MCF 10A (cell line): ENCODE measurements at places on chromosomes 1 and 21.
A peak's percentile ranks its signal among the peaks of the same experiment; 100 is the strongest.

- no peak for DNase-seq
Observed at GRCh38 chr1:161070761-161071160, 1.1 kb upstream of the ARHGAP30 start.

DNA sequence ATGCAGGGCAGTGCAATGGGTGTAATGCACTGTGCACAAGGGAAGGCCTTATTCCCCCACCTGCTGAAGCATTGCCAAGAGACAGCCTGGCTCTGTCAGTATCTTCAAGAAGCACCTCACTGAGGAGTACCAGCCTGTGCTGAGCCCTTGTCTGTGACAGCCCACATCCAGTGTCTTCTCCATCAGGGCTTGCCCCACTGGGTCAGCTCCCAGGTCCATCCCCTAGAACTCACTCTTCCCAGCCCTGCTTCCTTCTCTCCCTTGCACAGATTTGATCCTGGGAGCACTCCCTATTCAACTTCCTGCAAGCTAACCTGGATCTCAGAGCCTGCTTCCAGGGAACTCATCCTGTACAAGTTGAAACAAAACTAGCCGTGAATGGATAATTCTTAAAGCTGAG lies 33.6 kb upstream of the IFNGR2 start:
- DNase-seq = no peak

- DNase-seq = no peak
Observed at GRCh38 chr1:112529301-112529700, 20.5 kb downstream of the WNT2B start.

GRCh38 chr1:38030596-38031512 lies 15.7 kb downstream of the POU3F1 start:
- no peak for DNase-seq

- DNase-seq = no peak
Observed at GRCh38 chr1:51482881-51483280, 36.2 kb downstream of the EPS15 start.

GRCh38 chr1:89935235-89935634 lies 59.7 kb upstream of the ZNF326 start:
- no peak for DNase-seq

DNA sequence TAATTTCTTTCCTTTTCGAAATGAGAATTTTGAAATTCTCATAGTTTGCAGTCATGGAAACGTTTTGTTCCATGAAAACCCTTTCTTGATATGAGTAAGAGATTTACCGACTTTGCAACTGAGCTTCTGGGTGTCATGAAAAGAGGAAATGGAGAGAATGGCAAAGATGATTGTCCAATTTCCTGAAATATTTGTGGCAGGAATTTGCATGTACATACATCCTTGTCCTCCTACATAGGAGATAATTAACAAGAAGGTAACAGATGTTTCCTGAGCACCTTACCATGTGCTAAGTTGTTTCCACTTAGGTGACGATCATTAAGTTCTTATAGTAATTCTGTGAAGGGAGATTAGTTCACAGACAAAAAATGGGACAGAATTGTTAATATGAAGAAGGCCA lies 170.7 kb downstream of the NEGR1 start:
- DNase-seq = no peak

DNA sequence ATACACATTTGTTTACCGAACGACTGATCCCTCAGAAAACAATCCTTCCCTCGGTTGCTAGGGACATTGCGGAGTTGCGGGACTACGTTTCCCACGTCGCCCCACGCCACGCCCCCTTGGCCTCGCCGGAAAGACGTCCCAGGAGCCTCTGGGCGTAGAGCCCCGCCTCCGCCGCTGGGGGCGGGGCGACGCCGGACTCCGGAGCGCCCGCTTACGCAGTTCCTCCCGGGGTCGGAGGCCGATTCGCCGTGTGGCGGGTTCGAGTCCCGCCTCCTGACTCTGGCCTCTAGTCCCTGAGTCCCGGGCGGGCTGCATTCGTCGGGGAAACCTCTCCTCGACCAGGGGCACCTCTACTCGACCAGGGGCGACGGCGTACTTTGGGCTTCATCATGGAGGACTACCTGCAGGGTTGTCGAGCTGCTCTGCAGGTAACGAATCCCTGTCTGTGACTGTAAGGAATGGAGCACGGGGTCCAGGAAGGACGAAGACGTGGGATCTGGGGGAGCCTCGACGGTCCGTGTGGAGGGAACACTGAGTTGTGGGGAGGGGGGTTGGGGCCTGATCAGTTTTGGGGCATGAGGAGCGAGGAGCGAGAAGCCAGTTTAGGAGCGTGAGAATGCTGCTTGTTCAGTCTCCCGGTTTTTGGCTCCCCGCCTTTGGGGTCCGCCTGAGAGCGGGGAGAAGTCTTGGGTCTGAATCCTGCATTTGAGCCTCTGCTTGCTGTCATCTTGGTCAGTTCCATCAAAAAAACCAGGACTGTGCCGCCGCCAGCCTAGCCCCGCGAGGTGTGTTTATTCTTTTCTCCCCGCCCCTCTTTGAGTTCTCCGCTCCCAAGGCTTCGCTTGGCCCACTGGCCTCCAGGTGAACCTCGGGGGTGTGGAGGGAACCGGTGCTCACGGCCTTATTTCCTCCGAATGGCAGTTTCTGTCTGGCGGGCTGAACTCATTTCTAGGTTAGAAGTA lies at the start of gene PRUNE1:
PRUNE1 (plus strand) TSS at position 206 of the 962 bp plus-strand sequence; CDS start at position 390, 184 bp downstream.
- DNase-seq = peak; percentile 97
